CD4-positive, alpha-beta T cell treated with Interleukin-15 for 1 hour (primary cell): ENCODE measurements at places on chromosomes 1 and 21.

- DNase-seq = no peak
Measured at GRCh38 chr1:56390232-56390867, 189.0 kb downstream of the PLPP3 start.

GRCh38 chr21:25942135-25942534 lies 207.4 kb downstream of the GABPA start:
- no peak for DNase-seq

- DNase-seq = no peak
Measured at GRCh38 chr1:106921186-106921585, 135.3 kb upstream of the PRMT6 start.

DNA sequence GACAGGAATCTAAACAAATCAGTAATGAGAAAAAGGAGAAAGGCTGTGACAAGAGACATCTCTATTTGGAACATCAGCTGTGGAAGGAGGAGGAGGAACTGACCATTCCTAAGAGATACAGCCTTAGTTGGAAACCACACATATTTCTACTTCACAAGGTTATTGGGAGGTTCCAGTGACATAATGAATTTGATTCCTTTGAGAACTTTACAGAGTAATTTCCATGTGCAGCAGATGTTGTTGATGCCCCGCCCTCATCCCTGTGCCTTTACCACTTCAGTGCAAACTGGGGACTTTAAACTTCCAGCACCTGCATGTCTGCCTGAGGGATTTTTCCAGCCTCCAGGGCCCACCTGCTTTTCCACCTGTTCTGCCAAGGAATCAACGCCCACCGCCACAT lies 9.3 kb upstream of the ST6GALNAC5 start:
- no peak for DNase-seq

DNA sequence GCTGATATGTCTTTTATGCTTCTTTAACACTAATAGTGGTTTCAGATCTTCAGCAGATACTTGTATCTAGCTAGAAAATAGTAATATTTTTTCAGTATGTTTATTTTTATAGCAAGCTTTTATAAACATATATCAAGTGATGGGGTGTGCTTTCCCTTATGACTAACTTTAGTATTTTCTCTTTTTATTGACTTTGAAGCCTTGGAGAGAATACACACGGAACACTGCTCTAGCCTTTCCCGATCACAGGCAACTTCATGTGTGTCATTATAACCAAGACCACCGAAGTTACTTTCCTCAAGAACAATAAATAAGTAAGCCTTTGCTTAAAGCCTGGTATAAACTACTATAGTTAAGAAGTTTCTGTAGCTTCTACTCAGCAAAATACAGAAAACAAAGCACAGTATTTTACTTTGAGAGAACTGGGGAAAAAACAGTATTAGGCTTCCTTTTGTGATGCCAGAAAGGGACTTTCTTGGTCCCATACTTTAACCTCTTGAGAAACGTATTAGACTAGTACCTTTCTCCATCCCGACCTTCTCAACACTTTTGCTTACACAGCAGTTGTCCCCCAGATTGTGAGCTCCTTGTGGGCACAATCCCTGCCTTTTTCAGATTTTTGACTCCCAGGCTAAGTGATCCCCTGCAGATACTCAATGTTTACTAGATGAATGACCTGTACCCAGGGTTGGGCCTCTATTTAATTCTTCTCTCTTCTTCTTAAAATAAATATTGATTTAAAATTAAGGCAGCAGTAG lies 3.3 kb downstream of the ADSS2 start:
- no peak for DNase-seq

GRCh38 chr1:150034336-150034735 lies 23.8 kb upstream of the OTUD7B start:
- no peak for DNase-seq

DNA sequence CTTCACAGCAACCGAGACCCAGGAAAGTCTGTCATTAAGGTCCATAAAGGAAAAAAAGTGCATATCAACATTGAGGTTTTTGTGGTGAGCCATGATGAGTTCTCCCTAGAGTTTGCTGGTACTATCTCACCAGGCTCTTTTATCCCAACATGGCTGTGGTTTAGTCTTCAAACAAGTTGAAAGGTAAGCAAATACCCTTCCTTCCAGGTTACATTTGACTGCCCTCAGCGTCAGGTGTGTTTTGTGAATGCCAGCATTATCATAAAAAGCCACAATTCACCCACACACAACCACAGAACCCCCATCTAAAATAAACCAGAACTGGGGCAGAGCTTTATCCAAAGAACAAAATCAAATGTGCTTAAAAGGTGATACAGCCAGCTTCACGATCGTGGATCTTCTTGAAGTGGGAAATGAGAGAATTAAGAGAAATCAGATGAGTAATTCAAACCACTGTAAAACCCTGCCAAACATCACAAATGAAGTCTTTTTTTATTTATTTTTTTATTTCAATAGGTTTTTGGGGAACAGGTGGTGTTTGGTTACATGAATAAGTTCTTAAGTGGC lies 64.7 kb downstream of the SETD4 start:
- DNase-seq = no peak

DNA sequence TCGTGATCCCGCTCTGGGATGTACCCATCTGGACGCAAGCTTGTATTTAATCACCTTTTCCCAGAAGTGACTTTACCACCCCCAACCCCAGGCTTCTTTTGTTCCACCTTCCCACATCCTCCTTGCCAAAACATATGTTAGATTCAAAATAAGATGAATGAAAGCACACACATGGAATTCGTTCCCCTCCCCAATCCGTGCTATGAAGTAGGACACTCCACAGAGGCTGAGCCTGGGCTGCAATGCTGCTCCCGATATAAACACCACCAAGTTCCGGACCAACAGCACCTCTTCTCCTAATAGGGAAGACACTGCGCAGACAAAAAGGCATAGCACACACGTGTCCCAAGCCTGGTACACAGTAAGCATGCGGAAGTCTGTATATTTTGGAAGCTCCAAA lies 86.1 kb downstream of the CLSTN1 start:
- DNase-seq = no peak

- no peak for DNase-seq
Measured at GRCh38 chr1:9894115-9894514, 16.0 kb downstream of the CTNNBIP1 start.

GRCh38 chr1:239717097-239717917 lies 330.9 kb downstream of the CHRM3 start:
- no peak for DNase-seq

DNA sequence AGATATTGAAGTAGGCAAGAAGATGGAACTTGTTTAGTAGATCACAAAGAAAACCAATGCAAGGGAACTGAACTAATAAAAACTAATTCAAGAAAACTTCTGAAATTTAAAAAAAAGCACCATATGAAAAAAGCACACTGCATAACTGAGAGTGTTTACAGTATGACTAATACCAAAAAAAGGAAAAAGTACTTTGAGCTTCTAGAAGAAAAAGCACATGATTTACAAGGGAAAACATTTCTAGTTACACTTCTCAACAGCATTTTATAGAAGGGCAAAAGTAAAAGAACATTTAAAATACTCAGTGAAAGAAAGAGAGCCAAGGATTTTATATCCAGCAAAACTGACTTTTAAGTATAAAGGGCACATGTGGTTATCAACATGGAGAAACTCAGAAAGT lies 233.6 kb downstream of the RPS6KC1 start:
- no peak for DNase-seq

- peak; percentile 65 for DNase-seq
Measured at GRCh38 chr1:32612189-32612881, 38.0 kb downstream of the ZBTB8OS start.

GRCh38 chr1:40256401-40257084 lies 1.5 kb upstream of the ZMPSTE24 start:
- no peak for DNase-seq

GRCh38 chr1:225544263-225544662 lies 108.7 kb downstream of the ENAH start:
- DNase-seq = no peak

DNA sequence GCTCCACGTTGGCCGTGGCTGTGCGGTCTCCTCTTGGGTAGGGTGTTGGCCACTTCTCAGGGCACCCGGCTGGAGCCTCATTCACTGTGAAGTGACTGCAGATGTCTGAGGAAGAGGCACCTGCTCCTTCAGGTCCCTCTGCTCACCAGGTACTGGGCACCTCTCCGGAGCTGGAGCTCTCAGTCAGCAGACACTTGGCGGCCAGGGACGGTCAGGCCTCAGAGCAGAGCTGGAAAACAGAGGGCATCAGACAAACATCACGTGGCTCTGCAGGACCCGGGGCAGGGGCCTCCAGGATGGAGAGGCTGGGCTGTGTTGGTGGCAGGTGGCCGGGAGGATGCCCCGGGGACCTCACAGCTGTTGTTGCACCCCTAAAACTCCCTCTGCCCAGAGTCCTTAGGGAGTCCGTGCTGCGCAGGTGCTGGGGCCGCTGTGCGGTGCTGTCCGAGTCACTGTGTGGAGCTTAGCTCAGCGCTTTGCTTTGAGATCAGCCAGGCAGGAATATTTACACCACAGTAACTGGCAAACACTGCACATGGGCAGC lies 59.7 kb downstream of the SLX9 start:
- DNase-seq = no peak

DNA sequence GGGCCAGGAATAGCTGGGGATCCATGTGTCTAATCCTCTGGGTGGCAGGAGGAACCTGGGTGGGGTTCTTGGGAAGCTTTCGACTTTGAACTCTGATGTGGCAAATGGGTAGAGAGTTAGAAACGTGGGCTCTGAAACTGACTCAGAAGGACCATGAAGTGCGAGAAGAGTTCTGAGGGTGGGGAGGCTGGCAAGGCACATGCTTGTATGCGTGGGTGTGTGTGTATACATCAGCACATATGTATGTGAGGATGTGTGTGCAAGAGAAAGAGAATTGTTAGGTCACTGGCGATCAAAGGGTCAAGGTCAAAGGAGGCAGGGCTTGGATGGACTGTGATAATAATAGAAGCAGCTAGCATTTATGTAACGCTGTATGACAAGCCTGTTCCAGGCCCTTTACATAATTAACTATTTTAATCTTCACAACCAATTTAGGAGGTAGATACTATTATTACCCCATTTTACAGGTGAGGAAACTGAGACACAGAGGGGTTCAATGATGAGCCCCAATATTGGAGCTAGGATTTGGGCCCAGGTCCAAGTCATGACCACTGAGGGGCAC lies 84.5 kb upstream of the POU3F1 start:
- DNase-seq = no peak

DNA sequence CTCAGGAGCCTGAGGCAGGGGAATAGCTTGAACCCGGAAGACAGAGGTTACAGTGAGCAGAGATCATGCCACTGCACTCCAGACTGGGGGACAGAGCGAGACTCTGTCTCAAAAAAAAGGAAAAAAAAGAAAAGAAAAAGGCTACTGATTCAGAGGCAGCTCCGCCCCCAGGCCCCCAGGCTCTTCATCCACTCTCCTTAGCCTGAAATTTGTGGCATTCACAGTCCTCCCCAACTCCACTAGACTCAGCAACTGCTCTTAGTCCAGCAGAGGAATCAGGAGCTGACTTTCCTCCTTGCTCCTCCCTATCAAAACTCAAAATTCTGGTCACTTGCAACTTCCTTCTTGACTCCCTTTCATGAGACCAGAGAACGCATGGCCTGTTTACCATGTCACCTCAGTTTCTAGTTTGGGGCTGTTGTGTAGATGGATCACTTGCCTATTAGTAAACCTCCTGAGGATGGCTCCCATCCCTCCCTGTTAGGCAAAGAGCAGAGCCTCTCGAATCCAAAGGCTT lies 27.1 kb downstream of the PCAT6 start:
- DNase-seq = no peak

- no peak for DNase-seq
Measured at GRCh38 chr1:39294531-39294930, 90.0 kb downstream of the MACF1 start.

DNA sequence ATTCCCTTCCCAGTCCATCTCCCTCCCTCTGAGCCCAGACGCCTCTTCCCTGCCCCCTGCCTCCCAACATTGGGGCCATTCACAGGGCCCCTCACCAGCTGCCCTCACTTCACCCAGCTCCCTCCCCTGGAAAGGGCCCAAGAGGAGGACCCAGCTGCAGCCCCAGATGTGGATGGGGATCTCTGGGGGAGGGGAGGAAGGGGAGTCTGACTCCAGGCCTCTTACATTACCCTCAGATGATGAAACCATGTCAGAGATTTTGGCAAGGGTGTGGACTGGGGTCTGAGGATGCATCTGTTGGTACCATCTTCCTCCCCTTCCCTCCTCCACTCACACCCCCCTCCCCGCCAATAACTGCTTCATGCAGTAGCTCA lies 1.1 kb upstream of the KIF21B start:
- no peak for DNase-seq

DNA sequence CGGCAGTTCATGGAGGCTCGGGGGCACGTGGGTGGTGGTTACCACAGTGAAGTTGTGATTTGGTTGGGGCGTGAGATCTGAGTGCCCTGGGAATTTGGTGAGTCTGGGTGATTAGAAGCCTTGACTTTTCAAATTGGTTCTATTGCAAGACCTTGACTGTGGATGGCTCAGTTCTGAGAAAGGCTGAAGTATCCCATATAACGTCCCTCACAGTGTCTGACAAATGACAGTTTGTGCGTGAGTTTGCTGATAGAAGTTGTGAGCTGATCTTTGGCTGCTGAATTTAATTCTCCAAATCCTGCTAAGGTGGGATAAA lies 549 bp downstream of the MSH4 start:
- no peak for DNase-seq

DNA sequence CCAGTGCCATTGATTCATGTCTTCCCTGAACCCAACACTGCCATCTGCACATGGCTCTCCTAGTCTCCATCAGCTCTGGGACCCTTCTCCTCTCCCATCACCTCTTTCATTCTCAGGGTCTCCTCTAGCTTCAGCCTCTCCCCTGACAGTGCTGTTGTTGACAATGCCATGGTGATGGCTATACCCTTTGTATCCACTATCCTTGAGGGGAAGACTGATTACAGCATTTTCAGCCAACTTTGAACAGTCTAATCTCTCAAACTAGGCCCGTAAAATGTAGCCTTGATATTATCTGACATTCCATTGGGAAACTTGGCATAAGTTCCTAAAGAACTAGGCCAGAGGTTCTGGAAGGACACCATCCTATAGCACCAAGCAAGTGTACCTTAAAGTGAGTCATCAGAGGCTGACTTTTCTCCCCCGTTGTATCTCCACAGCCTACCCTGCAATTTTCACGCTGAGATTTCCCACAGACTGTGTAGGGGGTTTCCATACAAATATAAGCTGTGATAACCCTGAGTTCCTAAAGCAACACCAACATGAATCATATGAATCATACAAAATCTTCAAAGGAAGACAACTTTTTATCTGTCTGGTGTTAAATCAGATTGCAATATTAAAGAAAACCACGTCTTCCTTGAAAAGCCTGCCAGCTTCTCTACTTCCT lies 5.8 kb downstream of the HAO2 start:
- DNase-seq = no peak

DNA sequence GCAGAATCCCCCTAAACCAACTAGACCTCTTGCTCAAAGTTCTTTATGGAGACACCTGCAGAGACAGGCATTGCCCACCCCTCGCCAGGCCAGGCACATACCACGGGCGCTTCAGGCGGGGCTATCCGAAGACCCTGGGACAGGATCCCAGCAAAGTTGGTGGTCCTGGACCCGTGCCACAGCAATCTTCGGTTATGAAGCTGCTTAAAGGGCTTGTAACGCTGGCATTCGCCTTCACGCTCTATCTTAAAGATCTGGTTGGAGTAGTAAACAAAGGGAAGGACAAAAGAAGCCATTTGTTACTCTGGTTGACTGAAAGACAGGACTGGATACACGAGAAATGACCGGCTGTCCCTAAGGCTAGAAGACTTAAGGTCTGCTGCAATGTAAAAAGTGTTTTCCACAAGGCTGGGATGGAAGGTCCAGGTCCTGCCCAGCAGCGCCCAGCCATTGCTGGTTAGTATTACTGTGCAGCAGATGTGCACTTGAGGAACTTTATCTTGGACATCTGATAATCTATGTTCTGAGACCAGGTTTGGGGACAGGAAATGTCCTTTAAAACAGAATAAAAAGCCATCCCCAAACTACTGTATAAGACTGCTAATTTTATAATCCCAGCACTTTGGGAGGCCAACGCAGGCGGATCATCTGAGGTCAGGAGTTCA lies 42.9 kb downstream of the PARP1 start:
- DNase-seq = no peak
